ENCODE measurements at places on chromosomes 6 and 20.

DNA sequence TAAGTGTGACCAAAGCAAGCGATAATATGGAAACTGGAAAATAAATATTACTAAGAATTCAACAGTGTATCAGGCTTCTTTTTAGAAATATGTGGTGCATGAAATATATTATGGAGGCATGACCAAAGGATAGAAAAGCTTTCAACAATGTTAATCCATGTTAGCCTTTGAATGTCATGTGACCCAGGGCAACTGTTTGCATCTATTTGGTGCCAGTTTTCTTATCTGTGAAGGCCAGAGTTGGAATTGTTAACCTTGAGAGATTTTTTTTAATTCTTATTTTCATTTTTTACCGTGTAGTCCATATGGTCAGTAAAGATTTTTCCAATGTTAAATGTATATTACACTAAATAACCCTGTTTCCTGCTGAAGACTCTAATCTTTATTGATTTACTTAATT, 411.1 kb downstream of the BCKDHB start:
- DNase-seq, result no peak

- no peak for DNase-seq
These were observed 12.6 kb downstream of the TUBB2B start for GRCh38 chr6:3214898-3215297.

DNA sequence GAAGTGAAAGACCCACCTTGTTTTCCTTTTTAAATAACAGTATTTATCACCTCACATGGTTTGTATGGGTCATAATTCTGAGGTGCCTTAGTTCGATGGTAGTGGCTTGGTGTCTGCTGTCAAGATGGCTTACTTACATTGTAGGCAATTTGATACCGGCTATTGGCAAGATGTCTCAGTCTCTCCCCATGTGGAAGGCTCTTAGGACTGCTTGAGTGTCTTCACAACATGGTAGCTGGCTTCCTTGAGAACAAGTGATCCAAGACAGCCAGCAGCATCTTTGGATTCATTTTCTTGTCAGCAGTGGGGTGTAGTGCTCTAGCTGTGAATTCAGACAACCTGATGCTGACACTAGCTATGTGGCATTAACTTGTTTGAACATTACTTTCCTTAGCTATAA, 70.1 kb downstream of the CBFA2T2 start:
- no peak for DNase-seq

- no peak for DNase-seq
These were observed 35.8 kb downstream of the LAMA4 start for GRCh38 chr6:112218563-112218962.

DNA sequence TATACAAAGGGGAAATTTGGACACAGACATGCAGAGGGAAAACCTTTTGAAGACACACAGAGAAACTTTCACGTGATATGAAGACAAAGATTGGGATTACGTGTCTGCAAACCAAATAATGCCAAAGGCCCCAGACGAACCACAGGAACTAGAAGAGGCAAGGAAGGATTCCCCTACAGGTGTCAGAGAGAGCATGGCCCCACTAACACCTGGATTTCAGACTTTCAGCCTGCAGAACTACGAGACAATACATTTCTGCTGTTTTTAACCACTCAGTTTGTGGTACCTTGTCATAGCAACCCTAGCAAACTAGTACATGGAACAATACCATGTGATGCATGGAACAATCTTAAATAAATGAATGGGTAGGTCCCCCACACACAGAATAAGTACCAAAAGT, 341.0 kb downstream of the HDGFL1 start:
- no peak for DNase-seq

GRCh38 chr6:21529431-21529830, 64.1 kb upstream of the SOX4 start:
- no peak for DNase-seq

DNA sequence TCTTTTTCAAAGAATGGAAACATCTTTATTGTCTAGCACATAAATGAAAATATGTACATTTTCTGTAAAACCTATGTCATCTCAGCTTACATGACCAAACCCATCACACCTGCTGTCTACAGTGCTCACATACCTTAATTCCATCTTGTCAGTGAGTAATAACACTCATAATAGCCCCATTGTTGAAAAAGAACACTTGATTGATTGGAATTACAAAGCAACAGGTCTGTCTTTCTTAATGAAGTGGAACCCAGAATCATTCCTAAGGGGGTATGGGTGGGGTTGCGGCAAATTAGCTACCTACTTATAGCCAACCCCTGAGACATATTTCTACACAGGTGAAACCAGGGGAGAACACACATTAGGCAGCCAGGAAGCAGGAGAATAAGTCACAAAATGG, 20.2 kb downstream of the ADGRF4 start:
- DNase-seq, result no peak

GRCh38 chr6:62150048-62150663, 135.9 kb downstream of the KHDRBS2 start:
- DNase-seq, result no peak

DNA sequence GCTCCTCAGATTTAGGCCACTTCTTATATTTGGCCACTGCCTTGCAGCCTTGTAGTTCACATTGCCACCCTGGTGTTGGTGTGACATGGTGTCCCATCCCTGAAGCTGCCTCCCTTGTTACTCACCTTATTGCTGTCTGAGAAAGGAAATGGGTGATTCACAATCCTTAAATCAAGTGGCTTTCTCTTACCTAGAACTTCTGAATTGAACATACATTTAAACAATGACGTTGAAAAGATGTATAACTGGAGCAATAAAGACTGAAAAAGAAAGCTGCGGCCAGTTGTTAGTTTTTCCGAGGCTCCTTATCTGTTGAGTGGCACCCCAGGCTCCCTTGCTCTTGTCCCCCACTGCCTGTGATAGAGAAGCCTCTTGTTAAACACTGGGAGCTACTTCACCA, 28.8 kb upstream of the GNRH2 start:
- no peak for DNase-seq

DNA sequence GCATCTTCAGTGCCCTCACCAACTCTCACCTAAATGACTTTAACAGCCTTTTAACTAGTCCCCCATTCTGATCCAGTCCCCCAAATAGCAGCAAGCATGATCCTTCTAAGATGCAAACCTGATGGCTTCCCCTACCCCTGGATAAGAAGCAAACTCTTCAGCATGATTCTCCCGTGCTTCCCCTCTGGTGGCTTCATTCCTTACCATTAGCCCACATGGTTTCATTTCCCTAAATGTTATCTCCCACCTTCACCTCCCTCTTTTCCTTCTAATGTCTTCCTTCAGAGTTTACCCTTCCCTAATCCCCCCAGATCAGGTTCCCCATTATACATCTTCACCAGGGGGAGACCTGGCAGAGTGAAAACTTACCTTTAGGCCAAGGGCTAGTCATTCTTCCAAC, 4.0 kb upstream of the RAB5IF start:
- no peak for DNase-seq

- DNase-seq, result no peak
These were observed 128.8 kb downstream of the LPA start for GRCh38 chr6:160535270-160535669.

- no peak for DNase-seq
These were observed 307.2 kb downstream of the HIVEP2 start for GRCh38 chr6:142637624-142638351.

- DNase-seq, result no peak
These were observed at the start of gene MYB for GRCh38 chr6:135180542-135181332. Gene MYB, plus strand, starts transcription at chr6:135181308. Its CDS starts 206 bp downstream, at chr6:135181514.

DNA sequence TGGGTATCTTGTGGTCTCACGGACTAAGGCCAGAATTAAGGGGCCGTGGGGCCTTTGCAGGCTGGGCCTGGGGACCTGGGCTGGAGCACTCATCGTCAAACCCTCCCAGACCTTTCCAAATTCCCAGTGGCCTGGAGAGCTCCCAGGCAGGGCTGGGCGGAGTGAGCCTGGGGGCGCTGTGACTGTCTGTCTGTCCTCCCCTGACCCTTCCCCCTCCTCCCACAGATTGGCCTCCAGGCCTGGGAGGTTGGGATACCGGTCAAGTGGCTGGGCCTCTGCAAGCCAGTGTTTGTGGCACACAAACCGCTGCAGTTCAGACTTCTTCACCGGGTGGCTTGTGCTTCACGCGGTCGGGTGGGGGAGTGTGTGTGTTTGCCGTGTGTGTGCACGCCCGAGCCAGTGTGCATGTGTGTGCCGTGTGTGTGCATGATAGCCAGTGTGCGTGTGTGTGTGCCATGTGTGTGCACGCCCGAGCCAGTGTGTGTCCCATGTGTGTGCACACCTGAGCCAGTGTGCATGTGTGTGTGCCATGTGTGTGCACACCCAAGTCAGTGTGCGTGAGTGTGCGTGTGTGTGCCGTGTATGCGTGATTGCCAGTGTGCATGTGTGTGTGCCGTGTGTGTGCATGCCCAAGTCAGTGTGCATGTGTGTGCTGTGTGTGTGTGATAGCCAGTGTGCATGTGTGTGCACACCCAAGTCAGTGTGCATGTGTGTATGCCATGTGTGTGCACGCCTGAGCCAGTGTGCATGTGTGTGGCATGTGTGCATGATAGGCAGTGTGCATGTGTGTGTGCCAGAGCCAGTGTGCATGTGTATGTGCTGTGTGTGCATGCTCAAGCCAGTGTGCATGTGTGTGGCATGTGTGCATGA, 6.3 kb downstream of the RBBP8NL start:
- DNase-seq, result no peak

GRCh38 chr6:137013031-137013430, 31.7 kb downstream of the IL20RA start:
- no peak for DNase-seq

DNA sequence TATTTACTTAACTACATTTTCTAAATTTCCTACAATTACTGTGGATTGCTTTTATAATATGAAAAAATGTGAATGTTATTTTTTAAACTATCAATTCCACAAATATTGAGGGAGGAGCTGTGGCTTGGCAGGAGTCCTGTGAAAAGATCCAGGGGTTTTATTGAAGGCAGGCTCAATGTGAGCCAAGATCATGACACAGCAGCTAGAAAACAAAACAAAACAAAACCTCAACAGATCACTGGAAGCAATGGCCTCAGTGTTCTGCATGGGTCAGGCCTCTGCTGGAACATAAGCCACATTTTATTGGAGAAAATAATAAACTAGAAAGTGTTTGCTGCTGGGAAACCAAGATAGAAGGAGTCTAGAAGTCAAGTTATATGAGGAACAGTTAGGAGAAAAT, 19.4 kb upstream of the RCAN2 start:
- DNase-seq, result peak; percentile 53

DNA sequence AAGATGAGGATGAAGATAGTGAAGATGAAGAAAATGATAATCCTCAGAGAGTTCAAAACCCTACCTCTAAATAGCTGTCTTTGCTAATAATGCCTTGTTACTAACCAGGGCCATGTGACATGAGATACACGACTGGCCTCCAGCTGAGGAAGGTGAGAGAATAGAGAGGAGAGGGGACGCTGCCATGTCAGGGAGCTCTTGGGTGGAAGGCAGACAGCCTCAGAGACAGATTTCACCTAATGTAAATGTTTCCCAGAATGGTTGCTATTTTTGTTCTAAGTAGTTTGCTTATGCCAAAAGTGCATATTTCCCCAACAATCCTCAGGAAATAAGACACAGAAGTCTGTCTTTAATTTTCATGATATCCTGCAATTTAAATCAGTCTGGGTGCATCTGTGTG, 138.4 kb downstream of the ELOVL4 start:
- no peak for DNase-seq

GRCh38 chr6:145036236-145036635, 699.1 kb downstream of the EPM2A start:
- DNase-seq, result no peak

- DNase-seq, result no peak
These were observed at the start of gene PRELID3B for GRCh38 chr20:59042151-59042795. Gene PRELID3B, minus strand, starts transcription at chr20:59042786. Its CDS starts 56 bp downstream, at chr20:59042730.

DNA sequence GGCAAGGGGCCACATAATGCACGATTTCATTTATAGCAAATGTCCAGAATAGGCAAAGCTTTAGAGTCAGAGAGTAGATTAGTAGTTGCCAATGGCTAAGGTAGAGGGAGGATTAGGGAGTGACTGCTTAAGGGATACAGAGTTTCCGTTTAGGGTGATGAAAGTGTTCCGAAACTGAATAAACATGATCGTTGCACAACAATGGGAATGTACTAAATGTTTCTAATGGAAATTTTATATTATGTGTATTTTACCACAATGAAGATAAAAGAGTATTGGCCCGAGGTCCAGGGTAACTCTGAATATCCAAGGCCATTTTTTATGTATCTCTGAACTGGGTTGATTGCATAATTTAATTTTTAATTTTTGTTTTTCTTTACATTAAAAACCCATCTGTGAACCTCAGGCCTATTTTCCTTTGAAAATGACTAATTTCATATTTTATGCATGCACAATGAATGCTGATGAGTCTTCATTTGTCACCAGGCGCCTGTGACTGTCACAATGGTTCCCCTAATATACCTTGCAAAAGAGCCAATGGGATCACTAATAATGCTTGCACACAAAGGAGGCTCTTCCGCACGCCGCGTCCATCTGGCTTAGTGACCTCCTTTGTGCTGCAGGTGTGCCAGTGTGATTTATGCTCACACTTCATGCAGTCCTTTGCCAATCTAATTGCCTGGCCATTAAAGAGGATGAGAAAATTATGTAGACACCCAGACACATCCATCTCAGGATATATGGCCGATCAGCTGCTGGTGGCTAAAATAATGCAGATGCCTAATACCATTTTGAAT, 612.5 kb downstream of the CDH26 start:
- no peak for DNase-seq

GRCh38 chr20:44770484-44771171, 25.0 kb downstream of the KCNK15 start:
- no peak for DNase-seq

DNA sequence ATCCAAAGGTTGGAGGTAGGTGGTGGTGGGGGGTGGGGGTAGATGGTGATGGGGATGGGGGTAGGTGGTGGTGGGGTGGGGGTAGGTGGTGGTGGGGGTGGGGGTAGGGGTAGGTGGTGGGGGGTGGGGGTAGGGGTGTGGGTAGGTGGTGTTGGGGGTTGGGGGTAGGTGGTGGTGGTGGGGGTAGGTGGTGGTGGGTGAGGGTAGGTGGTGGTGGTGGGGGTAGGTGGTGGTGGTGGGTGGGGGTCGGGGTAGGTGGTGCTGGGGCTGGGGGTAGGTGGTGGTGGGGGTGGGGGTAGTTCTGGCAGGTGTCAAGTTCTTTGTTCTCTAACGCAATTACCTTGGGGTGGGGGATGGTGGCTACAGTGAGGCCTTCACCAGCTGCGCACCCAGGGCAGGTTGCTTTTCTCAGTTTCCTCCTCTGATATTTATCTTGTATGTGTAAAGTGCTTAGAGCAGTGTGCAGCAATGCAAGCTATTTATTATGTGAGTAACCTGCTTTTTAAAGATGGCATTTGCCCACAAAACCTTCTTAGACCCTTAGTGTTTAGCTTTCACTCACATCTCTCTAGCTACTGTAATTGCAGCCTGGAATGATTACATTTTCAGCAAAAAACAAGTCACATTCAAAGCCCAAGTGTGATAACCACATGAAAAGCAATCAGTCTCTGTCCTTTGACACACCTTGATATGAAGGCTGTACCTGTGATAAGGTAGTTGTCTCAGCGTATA, 8.2 kb upstream of the CCDC167 start:
- DNase-seq, result no peak

- DNase-seq, result no peak
These were observed 118.0 kb downstream of the PCSK2 start for GRCh38 chr20:17344790-17345189.

GRCh38 chr20:47099093-47099492, 204.4 kb downstream of the EYA2 start:
- DNase-seq, result no peak

- no peak for DNase-seq
These were observed 94.1 kb upstream of the RNF24 start for GRCh38 chr20:4109307-4109940.

GRCh38 chr6:7025861-7026260, 81.9 kb upstream of the RREB1 start:
- no peak for DNase-seq

Measured in BJ (cell line).